Upper lobe of left lung (tissue), 6 donors: ENCODE measurements at places on chromosomes 11 and 22.
A peak's percentile ranks its signal among the peaks of the same experiment; 100 is the strongest.

- DNase-seq, result no peak
Observed at GRCh38 chr22:39719559-39720450, 149.3 kb downstream of the CACNA1I start.

GRCh38 chr11:133277886-133278285 lies 254.4 kb downstream of the OPCML start:
- no peak for DNase-seq

- DNase-seq, result no peak
Observed at GRCh38 chr11:104876324-104876723, 21.9 kb downstream of the CASP12 start.

DNA sequence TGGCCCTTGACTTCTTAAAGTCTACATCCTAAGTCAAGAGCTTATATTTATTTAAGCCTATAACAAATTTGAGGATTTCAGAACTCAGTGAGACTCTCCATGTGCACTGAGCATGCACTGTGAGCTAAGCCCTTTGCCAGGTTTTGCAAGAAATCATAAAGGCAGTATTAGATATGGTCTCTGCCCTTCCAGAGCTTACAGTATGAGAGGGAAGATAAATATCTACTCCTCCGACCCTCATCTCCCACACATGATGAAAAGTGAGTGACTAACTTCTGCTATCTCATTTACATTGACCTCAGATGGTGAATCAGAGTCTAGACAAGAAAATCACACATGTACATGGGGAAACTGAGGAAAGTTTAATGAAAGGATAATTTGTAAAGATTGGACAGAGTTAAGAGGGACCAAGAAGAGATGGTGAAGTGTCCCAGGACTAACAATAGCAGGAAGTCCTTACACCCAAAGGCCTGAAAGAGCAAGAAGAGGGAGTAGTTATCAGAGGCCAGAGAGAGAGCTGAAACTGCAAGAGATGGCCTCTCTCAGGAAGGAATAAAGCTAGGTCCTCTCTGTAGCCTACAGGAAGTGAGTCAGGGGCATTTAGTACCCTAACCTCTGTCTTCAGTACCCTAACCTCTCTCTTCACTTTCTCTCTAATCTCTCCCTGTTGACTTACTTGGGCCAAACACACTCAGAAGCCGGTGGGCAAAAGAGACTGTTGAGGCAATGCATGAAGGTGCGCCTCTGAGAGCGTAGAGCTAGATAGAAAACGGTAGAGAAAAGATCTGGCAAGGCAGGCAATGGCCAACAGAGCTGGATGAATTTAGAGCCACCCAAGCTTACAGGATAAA lies 23.0 kb upstream of the BLID start:
- no peak for DNase-seq

- no peak for DNase-seq
Observed at GRCh38 chr22:39114112-39114511, 17.1 kb downstream of the APOBEC3H start.

DNA sequence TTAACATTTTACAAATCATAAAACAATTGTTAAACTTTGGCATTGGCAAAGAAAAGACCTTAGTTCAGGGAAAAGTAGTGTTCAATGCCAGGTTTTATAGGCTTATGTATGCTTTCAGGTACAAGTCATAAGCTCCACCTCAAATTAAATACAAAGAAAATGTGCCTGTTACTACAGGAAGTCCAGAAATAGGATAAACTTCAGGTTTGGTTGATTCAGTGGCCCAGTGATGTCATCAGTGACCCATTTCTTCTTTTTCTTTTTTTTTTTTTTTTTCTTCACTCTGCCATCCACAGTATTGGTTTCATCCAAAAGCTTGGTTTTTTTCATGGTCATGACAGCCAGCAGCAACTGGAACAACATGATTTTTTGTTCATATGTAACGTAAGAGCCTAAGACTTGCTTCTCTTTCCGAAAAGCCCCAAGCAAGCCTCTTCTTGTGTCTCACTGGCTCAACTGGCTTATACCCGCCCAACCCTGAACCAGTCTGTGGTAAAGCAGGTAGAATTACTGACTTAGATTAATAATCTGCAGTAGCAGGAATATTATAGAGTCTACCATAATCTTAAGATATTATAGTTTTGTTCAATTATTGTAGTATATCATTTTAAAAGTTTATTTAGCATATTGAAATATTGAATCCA lies 46.2 kb downstream of the TTC17 start:
- no peak for DNase-seq

DNA sequence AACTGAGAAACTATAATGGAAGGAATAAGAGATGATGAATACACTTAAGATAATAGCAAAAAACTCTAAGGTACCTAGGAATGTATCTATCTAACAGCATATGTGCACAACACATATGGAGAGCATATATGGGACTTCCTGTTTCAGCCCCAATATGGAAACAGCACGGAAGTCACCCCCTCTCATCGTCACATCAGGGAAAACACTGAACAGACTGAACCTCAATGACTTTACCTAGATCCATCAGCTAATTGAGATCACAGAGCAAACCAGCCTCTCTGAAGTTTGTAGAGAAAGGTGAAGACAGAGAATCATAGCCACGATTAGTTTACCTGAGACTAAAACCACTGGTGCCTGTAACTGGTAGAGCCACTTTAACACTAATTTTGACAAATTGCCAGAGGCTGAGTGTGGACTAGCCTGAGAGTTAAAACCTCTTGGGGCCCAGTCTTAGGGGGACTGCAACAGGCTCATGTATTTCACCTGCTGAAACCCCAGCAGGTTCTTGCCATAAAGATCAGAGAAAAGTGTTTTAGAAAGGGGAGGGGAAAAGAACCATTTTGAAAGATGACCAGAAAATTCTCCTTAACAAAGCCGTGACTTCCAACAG lies 722.6 kb downstream of the TBC1D22A start:
- DNase-seq, result no peak

DNA sequence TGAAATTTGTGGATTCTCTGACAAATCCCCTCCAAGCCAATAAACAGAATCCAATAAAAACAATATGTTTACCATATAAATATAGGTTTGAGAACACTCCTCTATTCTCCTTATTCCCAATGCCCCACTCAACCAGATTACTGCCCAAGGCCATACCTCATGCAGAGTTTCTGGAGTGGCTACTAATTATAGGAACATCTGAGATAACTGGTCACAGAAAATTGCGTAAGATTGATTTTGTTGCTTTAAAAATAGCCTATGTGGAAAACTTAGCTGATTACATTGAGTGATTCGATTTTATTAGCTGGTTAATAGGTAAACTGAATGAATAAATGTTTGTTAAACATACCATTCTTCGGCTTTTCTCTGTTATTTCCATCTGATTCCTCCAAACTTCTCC lies 48.0 kb downstream of the ME3 start:
- no peak for DNase-seq

- DNase-seq, result peak; percentile 64
Observed at GRCh38 chr11:20112291-20113148, 47.8 kb downstream of the DBX1 start.

- DNase-seq, result no peak
Observed at GRCh38 chr11:12319988-12320387, 57.4 kb upstream of the PARVA start.

GRCh38 chr11:82811369-82811768 lies 77.7 kb upstream of the FAM181B start:
- peak; percentile 11 for DNase-seq

GRCh38 chr11:76307396-76307795 lies 73.5 kb downstream of the THAP12 start:
- no peak for DNase-seq

DNA sequence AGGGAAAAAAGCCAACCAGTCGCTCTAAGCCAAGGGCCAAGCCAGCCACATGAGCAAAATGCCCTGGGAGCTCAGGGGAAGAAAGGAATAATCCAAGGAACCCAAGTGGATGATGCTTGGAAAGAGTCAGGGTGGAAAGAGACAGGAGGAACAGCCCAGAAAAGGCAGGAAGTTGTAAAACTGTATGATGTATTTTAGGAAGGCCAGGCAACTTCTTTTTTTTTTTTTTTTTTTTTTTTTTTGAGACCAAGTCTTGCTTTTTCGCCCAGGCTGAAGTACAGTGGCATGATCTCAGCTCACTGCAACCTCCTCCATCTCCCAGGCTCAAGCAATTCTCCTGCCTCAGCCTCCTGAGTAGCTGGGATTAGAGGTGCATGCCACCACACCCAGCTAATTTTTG lies 1.6 kb downstream of the LGALS12 start:
- DNase-seq, result no peak

- no peak for DNase-seq
Observed at GRCh38 chr22:37488337-37489135, 2.4 kb upstream of the MFNG start.

DNA sequence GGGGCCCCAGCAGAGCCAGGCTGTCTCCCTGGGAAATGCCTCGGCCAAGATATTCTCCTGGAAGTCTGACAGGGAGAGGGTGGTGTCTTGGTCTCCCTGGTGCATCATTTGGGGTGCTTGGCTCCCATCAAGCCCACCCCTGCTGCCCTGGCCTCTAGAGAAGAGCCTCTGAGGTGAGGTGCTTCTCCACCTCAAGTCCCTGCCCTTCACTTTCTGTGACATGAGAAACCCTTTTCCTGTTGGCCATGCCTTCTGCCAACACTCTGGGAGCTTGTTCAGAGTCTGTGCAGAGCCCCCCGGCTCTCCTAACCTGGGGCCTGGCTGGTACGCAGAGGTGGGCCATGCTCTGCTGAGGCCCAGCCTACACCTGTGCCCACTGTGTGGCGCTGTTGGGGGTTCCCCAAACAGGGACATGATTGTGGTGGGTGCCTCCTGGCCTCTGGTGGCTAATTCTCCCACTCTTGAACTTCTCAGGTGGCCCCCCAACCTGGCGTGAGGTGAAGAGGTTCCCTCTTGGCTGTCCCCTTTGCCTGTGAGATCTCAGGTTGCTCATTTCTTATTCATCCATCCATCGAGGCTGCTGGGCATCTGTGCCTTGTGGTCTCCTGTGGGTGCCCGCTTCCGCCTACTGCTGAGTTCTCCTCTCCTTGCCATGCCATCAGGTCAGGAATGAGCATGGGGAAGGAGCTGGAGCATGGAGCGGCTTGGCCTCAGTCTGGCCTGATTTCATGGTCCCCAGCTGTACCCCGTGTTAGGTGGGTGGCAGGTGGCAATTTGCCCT lies 19.2 kb upstream of the DGCR8 start:
- DNase-seq, result no peak

DNA sequence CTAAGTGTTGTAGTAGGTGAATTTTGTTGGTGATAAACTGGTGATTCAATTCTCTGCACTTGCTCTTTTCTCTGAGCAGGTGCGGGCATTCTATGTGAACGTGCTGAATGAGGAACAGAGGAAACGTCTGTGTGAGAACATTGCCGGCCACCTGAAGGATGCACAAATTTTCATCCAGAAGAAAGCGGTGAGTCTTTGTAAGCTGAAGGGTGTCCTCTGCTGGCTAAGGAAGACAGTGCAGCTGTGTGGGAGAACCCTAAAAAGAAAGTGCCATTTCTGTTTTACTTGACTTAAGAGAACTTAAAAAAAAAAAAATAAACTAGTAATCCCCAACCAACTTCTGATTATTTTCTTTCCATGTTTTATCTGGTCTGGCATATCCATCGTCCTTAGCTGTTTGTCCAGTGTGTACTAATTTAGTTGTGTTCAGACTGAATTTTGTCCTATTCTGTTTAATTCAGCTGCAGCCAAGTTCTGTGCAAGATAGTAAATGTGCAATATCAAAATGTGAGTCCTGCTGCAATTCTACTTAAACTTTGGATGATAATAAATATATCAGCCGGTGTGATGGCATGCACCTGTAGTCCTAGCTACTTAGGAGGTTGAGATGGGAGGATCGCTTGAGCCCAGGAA lies 29.6 kb downstream of the CAT start:
- no peak for DNase-seq

GRCh38 chr11:69018924-69019323 lies 5.9 kb upstream of the MRGPRF start:
- no peak for DNase-seq

GRCh38 chr11:118634431-118635236 lies 27.2 kb downstream of the PHLDB1 start:
- DNase-seq, result peak; percentile 85

DNA sequence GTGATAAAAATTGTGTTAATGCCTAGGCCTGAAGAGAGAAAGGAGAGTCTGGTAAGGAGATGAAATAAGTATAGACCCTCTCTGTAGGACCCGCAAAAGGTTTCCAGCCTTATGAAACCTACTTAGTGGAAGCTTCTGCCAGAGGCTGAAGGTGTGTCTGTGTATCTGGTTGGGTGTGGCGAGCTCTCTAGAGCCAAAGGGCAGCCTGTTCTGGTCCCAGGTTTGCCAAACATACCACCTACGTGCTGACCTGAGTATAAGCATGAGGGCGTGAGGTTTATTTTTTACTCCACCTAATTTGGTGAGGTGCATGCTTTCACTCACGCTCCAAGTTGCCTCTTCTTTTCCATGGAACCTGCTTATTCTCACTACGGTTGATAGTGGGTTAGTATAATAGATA lies 5.6 kb downstream of the CSTPP1 start:
- no peak for DNase-seq

DNA sequence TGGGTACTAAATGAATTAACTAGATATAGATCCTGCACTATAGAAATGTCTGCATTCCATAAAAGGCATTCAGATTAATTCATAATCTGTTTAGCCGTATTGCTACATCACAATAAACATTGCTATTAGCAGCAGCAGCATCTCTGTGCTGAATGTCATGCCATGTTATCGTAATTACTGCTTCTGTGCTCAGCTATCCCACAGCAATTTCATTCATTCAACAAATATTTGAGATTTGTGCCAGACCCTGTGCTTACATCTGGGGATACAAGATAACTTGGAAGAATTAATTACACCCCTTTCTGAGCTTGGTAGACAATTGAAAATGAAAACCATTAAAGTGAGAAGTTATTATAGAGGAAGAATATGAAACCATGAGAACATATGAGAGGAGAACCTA lies 185.8 kb upstream of the C11orf87 start:
- no peak for DNase-seq

DNA sequence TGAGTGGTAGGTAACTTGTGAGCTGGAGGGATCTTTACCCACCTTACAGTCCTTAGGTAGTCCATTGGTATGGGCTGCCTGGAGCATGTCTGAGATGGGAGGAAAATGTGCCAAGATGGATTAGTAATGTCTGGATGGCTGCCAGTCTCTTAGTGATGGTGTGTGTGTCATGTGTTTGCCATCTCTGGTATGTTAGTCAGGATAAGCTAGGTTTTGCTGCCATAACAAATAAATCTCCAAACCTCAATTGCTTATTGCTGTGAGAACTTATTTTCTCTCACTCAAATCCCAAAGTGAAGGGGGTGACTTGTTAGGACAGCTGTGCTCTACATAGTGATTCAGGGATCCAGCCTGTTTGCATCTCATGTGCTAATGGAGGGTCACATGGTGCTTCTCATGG lies 40.9 kb upstream of the MYEOV start:
- no peak for DNase-seq
